ENCODE measurements at places on chromosomes 12 and 14.

GRCh38 chr12:125105600-125105999 lies 40.4 kb downstream of the AACS start:
- DNase-seq, result peak; percentile 94

GRCh38 chr12:23055004-23055403 lies 430.0 kb downstream of the ETNK1 start:
- peak; percentile 64 for DNase-seq

DNA sequence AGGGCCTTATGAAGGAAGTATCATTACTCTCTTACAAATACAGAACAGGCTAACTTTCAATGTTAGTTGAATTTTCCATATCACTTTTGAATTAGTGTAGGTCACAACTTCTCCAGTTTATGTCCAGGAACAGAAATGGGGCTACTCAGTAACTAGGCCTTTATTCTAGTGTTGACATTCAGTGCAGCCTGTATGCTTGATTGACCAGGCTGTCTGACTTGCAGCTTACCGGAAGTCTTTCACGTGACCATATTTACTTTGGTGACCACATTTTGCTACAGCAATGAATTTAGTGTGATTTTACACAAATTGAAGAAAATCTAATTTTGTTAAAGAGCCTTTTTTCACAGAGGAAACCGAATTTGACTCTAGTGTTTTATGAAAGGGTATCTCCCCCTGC lies 12.4 kb downstream of the MTERF2 start:
- peak; percentile 88 for DNase-seq

- no peak for DNase-seq
Observed at GRCh38 chr12:130988261-130988660, 34.6 kb downstream of the ADGRD1 start.

DNA sequence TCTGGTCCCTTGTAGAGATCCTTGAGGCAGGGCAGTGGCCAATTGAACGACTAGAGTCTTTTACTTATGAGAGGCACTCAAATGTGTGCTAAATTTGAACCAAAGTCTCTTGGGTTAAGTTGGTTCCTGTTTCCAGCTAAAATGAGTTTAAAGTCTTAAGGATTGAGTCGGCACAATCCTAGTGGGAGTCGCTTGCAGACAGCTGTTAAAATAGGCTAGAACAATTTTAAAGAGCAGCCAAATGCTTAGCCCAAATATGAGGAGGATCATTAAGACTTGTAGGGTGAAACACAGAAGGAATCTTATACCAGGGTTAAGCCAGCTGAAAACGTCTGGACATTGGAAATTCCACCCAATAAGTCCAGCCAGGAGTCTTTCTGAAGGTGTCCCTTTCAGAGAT lies 216.1 kb downstream of the NUBPL start:
- no peak for DNase-seq

DNA sequence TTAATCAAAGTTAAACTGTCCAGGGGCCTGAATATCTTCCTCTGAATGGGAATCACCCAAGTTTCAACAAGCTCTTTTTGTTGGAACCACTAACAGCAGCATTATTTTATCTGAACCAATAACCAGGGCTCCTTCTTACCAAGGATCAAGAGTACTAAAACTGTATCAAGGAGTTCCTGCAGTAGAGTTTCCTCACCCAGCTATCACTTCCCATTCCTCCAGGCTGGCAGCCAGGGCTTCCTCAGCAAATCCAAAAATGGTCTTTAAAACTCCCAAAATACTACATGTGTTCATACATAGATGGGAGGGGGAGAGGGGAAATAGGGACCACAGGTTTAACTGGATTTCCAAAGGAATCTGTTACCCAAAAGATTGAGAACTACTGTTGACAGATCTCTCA lies 10.5 kb downstream of the FMNL3 start:
- no peak for DNase-seq

- DNase-seq, result peak; percentile 95
Observed at GRCh38 chr12:2017546-2018337, 13.5 kb upstream of the DCP1B start.

DNA sequence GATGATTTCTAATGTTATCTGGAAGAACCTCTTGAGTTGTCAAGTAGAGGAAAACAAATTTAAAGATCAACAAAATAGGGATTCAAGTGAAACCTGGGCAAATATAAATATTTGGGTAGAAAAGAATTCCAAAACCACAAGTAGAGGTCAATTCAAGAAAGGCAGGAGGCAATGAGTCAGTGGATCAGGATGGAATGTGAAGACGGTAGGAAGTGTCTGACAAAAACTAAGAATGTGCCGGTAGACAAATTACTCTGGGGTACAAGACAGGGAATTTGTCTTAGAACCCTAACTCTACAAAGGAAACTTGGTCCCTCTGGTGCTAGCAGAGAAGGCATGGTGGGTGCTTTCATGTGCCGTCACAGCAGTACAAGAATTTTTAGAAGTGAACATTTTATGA lies 13.6 kb downstream of the ABCD2 start:
- DNase-seq, result no peak

Data from NCI-H69 (cell line).